Vagina (tissue), 2 donors: ENCODE measurements at places on chromosomes 5 and 9.

GRCh38 chr5:136026636-136027035 lies 2.2 kb upstream of the TGFBI start:
- DNase-seq, result no peak

DNA sequence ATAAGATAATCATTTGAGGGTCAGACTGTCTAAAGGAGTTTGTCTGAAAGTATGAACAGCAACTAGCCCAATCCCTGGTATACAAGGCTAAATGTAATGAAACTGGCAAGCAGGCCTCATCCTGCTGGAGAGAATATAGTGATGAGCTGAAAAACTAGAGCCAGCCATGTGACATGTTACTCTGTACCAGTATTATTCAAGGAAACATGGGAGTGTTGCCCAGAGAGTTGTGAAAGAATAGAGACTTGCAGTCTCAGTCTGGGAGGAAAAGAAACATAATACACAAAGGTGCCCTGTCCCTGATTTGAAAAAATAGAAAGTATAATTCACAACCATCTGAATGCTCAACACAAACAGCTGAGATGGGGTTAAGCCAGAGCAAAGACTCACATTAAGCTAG lies 37.9 kb upstream of the HTR1A start:
- no peak for DNase-seq

GRCh38 chr9:30140407-30140806 lies 2244.0 kb upstream of the ACO1 start:
- no peak for DNase-seq

DNA sequence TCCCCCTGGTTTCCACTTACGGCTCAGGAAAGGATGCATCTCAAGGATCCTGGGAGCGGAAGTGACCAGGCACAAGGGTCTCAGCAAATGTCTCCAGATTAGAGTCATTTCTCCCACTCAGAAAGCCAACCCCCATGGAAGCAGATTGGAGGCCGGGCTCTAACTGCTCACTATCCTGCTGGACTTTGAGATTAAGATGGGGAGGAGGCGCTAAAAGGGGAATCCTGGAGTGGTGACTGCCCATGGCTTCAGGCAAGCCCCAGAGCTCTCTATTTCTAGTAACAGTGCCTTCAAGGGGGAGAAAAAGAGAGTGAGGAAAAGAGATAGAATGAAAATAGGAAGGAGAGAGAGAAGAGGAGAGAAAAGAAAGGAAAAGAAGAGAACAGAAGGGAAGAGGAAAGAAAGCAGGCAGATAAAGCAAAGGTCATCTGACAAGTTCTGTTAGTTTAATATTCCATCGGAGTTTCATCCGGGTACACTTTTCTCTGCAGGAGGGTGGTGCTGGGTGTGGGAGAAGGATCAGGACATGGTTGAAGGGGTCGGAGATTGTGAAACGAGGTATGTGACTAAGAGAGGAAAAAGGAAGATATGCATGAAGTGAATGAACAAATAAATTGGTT lies at the start of gene AGXT2:
Gene AGXT2 (minus strand): TSS at position 165 of the 620 bp plus-strand sequence. CDS start 57 bp downstream, at position 108.
- DNase-seq, result no peak

DNA sequence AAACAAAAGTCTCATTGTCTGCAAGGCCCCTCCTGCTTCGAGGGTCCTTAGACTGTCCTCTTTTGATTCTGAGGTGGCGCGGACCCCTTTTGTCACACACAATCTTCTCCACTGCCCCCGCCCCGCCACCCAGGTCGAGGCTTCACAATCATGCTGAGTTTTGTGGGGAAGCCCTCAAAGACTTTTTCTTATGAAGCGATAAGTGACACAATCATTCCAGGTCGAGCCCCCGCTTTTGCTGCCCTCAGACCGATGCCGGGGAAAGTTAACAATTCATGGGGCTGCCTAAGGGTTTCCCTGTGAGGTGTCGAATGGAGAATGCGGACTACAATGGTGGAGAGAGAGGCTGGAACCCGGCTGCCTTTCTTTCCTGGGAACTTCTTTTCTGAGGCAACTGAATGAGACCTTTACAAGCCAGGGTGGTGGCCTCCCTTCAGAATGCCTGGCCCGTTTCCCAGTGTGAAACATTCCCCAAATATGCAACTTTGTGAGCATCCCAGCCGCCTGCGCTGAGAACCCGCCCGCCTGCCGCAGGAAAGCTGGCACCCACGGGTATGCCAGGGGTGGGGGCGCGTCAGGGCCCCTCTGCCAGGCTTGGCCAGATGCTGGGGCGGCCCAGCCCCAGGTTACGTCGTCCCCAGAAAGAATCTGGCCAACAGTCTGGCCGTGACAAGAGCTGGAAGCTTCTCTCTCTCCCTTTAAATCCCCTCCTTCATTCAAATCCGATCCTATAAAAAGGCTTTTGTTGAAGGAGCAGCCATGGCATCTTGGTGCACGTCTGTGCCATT lies 71.9 kb downstream of the MAP1B start:
- no peak for DNase-seq

DNA sequence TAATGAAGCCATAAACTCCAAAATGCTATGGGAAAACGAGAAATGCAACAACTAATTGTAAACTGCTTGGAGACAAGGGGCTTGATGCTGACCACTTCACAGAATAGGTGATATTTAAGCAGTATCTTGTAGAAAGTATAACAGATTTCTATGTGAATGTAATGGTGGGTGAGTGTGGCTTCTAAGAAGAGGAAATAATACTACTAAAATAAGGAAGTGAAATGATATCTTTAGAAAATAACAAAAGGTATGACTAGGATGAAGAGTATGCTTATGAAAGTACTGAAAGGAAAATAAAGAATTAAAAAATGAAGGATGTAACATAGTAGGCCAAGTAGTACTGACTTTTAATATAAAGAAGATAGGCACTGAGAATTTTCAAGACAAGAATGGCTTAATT lies 94.2 kb downstream of the AGTPBP1 start:
- no peak for DNase-seq

DNA sequence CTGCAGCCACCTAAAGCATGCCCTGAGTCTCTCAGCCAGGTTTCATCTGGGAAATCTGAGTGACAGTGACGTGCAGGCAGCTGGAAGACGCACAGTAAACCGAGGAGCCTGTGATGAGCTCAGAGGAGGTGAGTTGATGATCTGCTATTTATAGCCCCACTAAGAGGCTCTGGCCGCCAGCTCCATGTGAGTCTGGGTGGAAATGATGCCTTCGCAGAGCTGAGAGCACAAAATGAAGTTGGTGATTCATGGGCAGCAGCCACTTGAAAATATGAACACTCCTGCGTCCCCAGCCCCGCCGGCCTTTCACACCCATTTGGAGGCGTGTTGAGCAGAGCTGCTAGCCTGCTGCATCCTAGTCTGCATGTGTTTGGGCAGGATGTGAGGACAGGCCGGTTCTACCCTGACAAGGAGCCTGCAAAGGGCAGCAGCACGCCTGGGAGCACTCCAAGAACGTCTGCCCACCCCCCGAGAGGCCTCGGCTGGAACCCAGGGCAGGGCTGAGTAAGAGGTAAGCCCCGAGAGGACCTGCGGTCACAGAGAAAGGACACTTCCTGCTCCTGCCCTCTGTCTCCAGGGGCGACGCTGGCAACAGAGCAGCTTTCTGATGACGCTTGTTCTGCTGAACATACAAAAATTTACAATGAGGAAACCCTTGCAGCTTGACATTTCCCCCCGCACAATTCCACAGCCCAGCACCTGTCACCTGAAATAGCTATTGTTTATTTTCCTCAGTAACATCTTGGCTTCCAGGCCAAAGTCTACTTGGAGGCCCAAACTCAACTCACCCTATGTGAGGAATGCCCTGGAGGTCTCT lies 25.1 kb upstream of the CDKN2AIPNL start:
- DNase-seq, result no peak

- no peak for DNase-seq
These were observed 34.1 kb upstream of the RAI14 start for GRCh38 chr5:34622098-34622400.

DNA sequence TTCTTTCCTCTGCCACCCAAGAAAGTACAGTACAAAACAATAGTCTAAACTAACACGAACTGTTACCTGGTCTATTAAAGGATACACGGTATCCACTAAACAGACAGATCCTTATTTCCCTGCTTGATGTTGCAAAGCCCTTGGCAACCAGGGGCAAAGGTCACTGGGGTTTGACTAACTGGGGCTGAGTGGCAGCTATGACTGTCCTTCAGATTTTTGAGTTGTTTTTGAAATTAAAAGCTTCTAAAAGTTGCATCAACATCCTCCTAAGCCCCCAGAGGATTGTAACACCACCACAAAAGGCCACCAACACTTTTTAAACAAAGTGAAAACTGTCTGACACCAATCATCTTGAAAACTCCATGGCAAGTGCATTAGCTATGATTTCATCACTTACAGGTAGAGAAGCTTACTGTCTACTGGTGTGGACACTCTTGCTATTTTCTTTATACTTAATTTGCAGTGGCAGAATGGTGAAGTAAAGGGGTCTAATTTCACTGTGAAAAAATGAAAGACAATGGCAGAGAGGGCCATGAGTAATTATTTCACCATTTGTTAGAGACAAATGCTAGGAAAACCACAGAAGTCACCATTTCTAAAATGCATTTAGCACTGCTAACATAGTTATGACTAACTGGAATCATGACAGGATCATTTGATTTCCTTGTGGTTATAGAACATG lies 292.4 kb downstream of the EFNA5 start:
- DNase-seq, result no peak
